Choroid plexus epithelial cell (primary cell): ENCODE measurements at places on chromosomes 4 and X.

DNA sequence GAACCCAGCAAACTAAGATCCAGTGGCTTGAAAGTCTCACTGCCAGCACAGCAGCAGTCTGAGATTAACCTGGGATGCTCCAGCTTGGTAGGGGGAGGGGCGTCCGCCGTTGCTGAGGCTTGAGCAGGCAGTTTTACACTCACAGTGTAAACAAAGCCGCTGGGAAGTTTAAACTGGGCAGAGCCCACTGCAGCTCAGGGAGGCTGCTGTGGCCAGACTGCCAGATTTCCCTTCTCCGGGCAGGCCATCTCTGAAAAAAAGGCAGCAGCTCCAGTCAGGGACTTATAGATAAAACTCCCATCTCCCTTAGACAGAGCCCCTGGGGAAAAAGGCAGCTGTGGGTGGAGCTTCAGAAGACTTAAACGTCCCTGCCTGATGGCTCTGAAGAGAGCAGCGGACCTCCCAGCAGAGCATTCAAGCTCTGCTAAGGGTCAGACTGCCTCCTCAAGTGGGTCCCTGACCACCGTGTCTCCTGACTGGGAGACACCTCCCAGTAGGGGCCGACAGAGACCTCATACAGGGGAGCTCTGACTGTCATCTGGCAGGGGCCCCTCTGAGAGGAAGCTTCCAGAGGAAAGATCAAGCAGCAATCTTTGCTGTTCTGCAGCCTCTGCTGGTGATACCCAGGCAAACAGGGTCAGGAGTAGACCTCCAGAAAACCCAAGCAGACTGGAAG lies 45.1 kb upstream of the CDX4 start:
- DNase-seq = no peak

DNA sequence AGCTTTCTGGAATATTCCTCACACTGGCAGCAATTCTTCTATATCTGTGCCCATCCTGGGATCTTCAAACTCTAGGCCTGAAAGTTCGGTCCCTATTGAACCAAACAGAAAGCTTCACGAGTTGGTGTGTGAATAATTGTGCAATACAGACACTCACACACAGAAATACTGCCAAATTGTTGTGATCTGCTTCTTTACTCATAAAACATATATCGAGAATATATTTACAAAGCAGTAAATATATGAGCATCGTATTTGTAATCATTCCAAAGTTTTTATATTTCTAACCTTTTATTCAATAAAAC lies 56.6 kb upstream of the BEX4 start:
- no peak for DNase-seq

GRCh38 chr4:112181358-112182000 lies 36.2 kb downstream of the FAM241A start:
- DNase-seq = no peak

- no peak for DNase-seq
Measured at GRCh38 chrX:140503714-140504351, 1.0 kb downstream of the SOX3 start.

- no peak for DNase-seq
Measured at GRCh38 chr4:183445097-183445428, 627 bp downstream of the CDKN2AIP start.

DNA sequence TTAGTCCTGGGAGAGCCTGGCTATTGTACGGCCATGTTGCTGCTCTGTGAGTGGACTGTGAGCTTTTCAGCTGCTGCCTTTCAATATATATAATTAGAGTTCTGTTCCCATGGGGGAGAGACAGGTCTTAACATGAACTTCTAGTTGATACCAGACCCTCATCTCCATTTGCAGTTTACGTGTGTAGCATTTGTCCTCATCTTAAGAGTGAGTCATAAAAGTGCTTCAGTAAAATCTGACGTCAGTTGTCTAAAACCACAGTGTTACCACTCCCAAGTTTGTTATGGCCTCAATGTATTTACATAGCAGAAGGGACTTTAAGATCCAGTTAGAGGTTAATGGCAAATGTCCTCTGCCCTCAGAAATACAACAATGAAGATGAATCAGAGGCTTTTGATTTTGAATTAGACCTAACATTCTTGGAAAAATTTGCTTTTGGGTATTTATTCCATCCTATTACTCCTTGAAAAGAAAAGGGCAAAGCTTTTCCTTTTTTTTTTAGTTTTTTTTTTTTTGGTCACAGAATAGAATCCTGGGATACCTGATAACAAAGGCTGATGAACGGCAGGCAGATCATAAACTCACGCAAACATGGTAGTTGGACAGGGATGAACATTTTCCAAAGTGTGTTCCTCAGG lies 38.6 kb downstream of the PHOX2B start:
- peak; percentile 80 for DNase-seq

DNA sequence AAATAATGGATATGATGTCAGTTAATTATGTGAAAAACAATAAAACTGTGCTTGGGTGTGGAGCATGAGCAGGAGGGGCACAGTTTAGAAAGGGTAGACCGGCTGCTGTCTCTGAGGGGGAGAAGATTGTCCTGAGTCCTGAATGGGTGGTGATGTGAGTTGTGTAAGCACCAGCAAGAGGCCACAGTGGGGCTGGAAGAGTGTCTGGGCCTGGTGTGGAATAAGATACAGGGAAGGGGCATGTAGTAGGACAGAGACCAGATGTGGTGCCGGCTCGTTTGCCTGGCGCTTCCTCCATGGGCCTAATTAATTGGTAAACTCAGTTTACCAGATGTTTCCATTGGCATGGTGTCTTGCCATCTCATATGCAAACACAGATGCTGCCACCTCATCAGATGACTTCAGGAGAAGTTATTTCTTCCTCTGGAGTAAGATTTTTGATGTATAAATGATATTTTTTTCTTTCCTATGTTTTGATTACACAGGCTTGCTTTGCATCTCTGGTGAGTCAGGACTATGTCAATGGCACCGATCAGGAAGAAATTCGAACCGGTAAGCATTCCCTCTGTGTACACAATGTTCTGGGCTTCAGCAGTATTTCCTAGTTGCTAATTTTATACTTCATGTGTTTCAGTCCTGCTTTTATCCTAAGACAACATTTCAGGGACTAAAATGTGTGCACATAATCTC lies 5.1 kb downstream of the MED28 start:
- peak; percentile 77 for DNase-seq

DNA sequence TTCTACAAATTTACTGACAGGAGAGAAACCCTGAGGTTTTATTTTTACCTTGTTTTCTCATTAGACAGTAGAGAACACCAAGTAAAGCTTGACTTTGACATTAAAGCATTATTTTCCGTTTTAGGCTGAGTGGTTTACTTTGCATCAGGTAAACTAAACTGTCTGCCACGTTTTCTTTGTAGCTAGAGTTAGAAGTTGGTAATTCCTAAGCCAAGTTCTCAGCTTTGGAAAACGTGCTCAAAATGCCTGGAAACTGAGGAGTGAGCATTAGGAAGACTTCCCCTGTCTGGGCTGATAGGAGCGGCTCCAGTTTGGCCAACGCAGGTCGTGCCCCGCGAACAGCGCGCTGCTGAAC lies 819 bp downstream of the PDLIM3 start:
- no peak for DNase-seq

DNA sequence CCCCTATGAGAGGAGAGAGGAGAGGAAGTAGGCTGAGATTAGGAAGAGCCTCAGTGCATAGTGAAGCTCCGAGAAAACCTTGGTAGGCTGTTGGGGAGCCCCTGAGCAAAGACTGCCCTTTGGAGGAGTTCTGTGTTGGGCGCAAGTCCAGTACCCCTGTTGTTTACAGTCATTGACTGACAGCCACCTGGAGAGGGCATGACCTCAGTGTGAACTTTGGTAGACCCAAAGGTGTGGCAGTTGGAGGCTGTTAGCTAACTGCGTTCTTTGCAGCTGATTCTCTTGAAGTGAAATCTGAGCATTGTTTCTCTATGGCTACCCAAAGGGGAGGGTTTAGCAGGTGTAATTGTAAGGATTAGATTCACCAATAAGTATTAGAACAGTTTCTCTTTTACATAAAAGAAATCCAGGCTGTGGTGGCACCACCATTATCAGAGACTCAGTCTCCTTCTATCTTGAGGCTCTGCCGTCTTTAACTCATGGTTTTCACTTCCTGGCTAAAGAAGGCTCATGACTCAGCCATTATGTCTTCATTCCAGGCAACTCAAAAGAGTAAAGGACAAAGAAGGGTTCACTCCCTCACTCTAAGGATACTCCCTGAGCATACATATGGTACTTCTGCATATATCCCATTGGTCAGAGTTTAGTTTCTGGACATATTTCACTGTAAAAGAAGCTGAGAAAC lies 33.4 kb downstream of the ANXA3 start:
- peak; percentile 37 for DNase-seq

GRCh38 chr4:67604749-67605148 lies 46.2 kb downstream of the STAP1 start:
- peak; percentile 2 for DNase-seq

- DNase-seq = no peak
Measured at GRCh38 chr4:1112821-1113182, 562 bp downstream of the RNF212 start.

DNA sequence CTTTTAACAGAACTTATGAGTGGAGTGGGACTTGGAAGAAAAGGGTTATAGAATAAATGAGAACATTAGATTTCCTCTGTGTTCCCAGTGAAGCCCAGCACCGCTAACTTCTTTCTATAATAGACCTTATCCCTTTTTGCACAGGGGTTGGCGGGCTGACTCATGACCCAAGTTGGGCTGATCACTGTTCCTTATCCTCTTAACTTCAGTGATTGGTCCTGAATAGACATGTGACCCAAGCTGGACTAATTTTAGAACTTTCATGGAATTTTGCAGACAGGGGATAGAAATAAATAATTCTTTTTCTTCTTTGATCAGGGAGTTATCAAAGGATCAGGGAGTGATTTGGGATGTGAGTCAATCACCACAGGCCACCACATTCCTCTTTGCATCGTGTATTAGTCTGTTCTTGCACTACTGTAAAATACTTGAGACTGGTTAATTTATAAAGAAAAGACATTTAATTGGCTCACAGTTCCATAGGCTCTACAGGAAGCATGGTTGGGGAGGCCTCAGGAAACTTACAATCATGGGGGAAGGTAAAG lies 75.9 kb downstream of the UCHL1 start:
- DNase-seq = no peak

- no peak for DNase-seq
Measured at GRCh38 chrX:93598076-93598475, 75.3 kb downstream of the NAP1L3 start.
